ENCODE measurements at places on chromosomes 1 and 21.
A peak's percentile ranks its signal among the peaks of the same experiment; 100 is the strongest.

DNA sequence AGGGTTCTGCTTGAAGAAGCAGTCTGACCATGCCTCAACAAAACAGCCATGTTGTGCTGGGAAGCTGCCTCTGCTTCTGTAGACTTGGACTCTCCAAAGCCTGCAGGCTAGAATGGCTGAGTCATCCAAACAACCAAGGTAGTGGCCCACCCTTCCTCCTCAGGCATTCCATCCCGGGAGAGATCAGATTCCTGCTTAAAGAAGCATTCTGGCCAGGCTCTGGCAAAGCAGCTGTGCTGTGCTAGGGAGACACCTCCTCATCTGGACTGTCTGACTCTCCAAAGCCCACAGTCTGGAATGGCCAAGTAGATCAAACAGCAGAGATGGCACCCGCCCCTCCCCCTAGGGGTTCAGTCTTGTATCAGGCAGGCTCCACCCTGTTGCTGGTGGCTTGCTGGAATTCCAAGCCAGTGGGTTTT is 38.3 kb upstream of the F3 start:
- DNase-seq, result no peak

DNA sequence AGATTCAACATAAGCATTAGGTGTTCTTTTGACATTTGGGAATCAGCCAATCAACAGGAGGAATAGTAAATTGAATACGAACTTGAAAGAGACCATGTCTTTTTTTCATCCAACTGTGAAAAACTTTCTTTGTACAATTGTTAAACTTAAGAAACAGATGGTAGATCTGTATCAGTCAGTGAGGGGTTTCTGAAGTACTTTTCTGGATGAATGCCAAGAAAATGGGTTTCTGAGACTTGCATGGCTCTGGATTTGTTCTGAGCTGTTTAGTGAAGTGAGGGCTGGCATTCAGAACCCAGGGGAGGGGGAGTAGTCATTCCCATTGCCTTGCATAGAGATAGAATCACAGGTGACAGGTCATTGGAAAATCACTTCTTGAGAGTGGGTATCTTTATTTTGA is 37.4 kb downstream of the PTPRC start:
- no peak for DNase-seq

DNA sequence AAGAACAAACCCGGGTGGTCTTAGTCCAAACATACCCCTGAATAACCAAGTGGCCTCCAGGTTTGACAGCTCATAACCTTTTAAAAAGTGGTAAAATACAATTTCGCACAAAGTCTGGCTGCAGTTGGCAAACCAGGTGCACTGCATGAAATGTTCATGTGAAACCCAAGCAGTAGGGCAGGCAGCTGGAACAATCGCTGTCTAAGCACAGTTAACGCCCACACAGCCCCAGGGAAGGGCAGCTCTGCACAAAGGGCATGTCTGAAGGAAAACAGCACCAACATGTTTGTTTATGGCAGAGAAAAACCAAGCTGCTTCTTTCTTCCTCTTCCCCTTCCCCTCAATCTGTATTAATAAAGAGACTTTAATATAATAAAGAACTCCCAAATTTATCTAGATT is 49.5 kb downstream of the KIAA1614 start:
- no peak for DNase-seq

GRCh38 chr1:36696261-36696940 is 213.7 kb upstream of the CSF3R start:
- no peak for DNase-seq

GRCh38 chr1:184646824-184647223 is 107.8 kb downstream of the EDEM3 start:
- DNase-seq, result no peak

DNA sequence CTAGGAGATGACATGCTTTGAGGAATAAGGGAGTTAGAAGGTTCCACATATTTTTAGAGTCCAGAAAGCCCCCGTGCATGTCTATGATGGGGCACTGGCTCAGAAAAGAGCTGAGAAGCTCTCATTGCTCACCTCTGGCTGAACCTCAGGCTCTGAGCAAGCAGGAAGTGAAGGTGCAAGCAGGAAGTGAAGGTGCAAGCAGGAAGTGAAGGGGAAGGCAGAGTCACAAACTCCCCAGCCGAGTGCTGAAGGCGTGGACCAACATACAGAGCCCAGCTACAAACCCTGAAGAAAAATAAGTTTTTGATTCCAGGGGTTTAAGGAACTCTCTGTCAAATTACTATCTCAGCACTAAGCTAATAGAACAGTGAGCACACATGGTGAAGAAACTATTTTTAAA is 7.0 kb downstream of the KRTAP10-8 start:
- peak; percentile 37 for DNase-seq

DNA sequence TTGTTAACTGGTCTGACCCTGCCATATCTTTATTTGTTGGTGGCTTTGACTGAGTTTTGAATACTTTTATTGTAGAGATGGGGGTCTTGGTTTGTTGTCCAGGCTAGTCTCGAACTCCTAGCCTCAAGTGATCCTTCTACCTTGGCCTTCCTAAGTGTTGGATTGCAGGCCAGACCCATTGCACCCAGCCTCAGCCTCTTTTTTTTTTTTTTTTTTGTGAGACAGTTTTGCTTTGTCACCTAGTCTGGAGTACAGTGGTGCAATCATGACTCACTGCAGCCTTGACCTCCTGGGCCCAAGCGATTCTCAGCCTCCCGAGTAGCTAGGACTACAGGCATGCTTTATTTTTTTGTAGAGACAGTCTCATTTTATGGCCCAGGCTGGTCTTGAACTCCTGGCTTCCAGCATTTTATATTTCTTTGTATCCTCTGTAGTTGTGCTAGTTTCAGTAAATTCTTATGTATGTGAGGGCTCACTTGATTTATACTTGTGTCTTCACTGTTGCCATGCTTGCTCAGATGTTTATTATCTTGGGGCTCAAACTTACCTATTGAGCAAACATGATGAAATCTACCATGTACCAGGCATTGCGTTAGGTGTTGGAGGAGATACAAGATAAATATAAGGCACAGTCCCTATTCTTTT is 24.1 kb downstream of the THRAP3 start:
- no peak for DNase-seq

GRCh38 chr1:102961549-102961948 is 146.8 kb downstream of the COL11A1 start:
- DNase-seq, result no peak

All from stimulated activated CD4-positive, alpha-beta T cell treated with anti-CD3 and anti-CD28 coated beads, Interleukin-12 subunit alpha, Interleukin-12 subunit beta, amount 100 ng/mL, for 4 hours (primary cell).